Progenitor cell of endocrine pancreas (in vitro differentiated cells): ENCODE measurements at places on chromosomes 1 and 21. TPM values are rescaled to one million over a fixed set of nuclear protein-coding genes. Genes with fewer than 3 reads are reported as not detected.
A peak's percentile ranks its signal among the peaks of the same experiment; 100 is the strongest.

DNA sequence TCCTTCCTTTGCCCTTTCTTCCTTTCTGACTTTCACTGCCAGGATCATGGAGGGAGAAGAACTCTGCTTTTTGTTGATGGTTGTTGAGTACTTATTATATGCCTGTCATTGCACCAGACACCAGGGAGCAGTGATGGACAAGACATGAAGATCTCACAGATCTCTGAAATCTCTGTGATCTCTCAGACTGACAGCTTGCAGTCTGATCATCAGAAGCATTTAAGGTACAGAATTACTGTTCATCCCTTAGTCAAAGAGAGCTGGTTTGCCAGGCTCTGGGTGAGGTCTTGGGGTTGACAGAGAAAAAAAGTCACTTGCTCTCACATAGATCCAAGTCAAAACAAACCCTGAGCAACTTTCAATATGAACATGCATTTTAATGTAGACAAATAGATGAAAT, 299.5 kb upstream of the FMN2 start:
- H3K27ac ChIP-seq = no peak overlapping the region
- no peak for DNase-seq
- no peaks in the 10 kb centered on the region for H3K36me3 ChIP-seq

DNA sequence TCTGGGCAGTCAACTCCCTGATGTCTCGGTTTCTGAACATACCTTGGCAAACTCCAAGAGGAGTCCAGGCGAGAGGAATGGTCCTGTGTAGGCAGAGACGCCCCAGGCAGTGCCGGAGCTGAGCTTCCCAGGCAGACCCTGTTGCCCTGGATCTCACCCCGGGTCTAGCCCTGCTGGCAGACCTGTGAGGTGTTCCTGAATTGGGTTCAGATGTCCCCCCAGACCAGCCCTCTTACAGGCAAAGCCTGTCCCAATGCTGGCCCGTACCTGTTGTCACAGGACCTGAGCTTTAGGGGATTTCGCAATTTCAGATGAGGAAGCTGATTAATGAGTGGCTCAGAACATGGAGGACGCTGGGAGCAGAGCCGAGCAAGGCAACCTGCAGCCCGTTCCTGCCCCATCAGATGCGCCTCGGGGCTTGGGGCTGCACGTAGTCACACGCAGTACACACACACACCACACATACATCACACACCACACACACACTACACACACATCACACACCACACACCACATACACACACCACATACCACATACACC, 38.5 kb upstream of the PDE9A start:
- H3K4me1 ChIP-seq = no peaks in the 10 kb centered on the region
- H3K4me3 ChIP-seq = no peak overlapping the region
- no peak overlapping the region for H3K27ac ChIP-seq
- DNase-seq = no peak
- H3K27me3 ChIP-seq = peaks cover 22% of the 10 kb centered on the region

- H3K36me3 ChIP-seq = no peaks in the 10 kb centered on the region
- no peak overlapping the region for H3K4me3 ChIP-seq
- no peaks in the 10 kb centered on the region for H3K4me1 ChIP-seq
- peaks cover under 1% of the 10 kb centered on the region for H3K27me3 ChIP-seq
- no peak overlapping the region for H3K27ac ChIP-seq
Measured at GRCh38 chr1:20601129-20601825, 12.4 kb downstream of the CDA start.

DNA sequence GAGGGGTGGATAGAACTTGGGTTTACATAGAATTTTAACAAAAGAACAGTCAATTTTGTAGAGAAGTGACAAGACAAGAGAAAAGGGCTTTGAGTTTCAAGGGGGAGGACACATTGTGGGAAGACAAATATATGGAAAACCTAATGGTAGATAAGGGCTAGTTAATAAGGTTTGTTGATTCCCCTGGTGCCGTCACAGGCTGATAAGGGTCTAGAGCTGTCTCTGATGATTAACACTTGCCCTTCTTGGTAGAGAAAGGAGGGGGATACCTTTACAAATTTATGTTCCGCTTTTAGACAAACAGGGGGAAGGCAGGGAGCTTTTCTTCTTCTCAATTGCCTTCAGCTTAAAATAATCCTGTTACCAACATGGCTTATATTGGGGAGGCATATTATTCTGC, 124.3 kb downstream of the ETS2 start:
- H3K27ac ChIP-seq = no peak overlapping the region
- no peak for DNase-seq
- H3K4me1 ChIP-seq = peaks cover 6% of the 10 kb centered on the region
- no peak overlapping the region for H3K4me3 ChIP-seq
- no peaks in the 10 kb centered on the region for H3K36me3 ChIP-seq

GRCh38 chr1:24732186-24732885, 12.9 kb upstream of the CLIC4 start:
- H3K36me3 ChIP-seq = no peaks in the 10 kb centered on the region
- H3K4me1 ChIP-seq = peaks cover 7% of the 10 kb centered on the region
- H3K4me3 ChIP-seq = no peak overlapping the region
- H3K27ac ChIP-seq = no peak overlapping the region

DNA sequence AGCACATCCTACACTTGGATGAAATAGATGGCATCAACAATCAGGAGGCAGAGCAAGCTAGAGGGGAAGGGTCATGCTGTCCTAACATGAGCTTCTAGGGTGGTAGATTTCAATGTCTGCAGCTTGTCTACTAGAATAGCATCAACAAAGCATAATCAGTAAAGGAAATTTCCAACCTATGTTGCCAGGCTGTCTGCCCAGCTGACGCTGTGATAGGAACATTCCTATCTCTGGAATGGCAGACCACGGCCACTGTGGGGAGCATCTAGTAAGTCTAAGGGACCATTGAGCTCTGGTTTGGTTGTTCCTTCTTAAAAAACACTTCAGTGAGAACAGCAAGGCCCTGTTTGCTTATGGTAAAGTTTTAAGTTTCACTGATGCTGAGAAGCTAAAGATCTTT, 206.8 kb downstream of the PAPPA2 start:
- peaks cover 2% of the 10 kb centered on the region for H3K27me3 ChIP-seq
- DNase-seq = no peak
- H3K4me1 ChIP-seq = no peaks in the 10 kb centered on the region
- no peak overlapping the region for H3K4me3 ChIP-seq
- H3K27ac ChIP-seq = no peak overlapping the region
- no peaks in the 10 kb centered on the region for H3K36me3 ChIP-seq

DNA sequence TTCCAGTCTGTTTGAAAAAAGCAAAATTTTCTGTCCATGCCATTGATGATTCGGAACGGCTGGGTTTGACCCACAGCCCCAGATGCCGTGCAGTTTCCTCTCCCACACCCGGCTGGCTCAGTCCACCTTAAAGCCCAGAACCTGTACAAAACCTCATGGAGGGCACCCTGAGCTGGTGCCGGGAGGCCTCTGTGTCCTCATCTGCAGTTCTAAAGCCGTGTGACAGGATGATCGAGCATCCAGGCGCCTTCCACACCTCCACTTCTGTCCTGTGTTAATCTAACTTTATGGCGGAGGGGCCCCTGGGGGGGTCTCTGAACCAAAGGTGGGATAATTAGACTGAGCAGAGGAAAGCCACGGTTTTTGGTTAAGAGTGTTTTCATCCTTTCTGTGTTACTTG, 49.6 kb downstream of the SLC37A1 start:
- H3K27me3 ChIP-seq = no peaks in the 10 kb centered on the region
- H3K4me3 ChIP-seq = no peak overlapping the region
- DNase-seq = no peak
- H3K36me3 ChIP-seq = peaks cover 44% of the 10 kb centered on the region

DNA sequence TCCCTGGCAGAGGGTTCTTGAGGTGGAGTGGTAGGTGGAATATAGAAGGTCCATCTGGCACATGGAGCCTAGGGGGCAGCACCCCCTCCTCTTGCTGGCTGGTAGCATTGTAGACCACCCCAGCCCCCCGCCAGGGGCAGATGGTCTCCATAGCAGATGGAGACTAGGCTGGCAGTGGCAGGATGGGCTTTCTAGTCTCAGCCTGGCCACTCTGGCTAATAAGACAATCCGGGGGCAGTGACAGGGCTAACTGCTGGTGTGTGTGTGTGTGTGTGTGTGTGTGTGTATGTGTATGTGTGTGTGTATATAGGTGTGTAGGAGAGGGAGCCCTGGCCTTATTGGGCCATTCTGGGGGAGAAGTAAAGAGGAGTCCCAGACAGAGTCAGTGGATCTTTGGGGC, 16.1 kb downstream of the UTP11 start:
- no peak for DNase-seq
- no peak overlapping the region for H3K4me3 ChIP-seq
- H3K36me3 ChIP-seq = peaks cover 10% of the 10 kb centered on the region
- H3K27me3 ChIP-seq = no peaks in the 10 kb centered on the region
- H3K4me1 ChIP-seq = peaks cover 20% of the 10 kb centered on the region

GRCh38 chr1:92945748-92946270, 15.5 kb downstream of the DIPK1A start:
- H3K27ac ChIP-seq = no peak overlapping the region
- H3K27me3 ChIP-seq = no peaks in the 10 kb centered on the region
- no peak overlapping the region for H3K4me3 ChIP-seq
- H3K4me1 ChIP-seq = peaks cover 12% of the 10 kb centered on the region

GRCh38 chr1:236421022-236421421, 26.9 kb downstream of the EDARADD start:
- H3K27ac ChIP-seq = no peak overlapping the region

GRCh38 chr1:91502672-91503184, 2.1 kb downstream of the CDC7 start:
- no peak overlapping the region for H3K27ac ChIP-seq
- no peaks in the 10 kb centered on the region for H3K36me3 ChIP-seq
- peak overlapping the region; percentile 15 for H3K4me3 ChIP-seq
- H3K4me1 ChIP-seq = peaks cover 25% of the 10 kb centered on the region
- H3K27me3 ChIP-seq = no peaks in the 10 kb centered on the region
- no peak for DNase-seq

DNA sequence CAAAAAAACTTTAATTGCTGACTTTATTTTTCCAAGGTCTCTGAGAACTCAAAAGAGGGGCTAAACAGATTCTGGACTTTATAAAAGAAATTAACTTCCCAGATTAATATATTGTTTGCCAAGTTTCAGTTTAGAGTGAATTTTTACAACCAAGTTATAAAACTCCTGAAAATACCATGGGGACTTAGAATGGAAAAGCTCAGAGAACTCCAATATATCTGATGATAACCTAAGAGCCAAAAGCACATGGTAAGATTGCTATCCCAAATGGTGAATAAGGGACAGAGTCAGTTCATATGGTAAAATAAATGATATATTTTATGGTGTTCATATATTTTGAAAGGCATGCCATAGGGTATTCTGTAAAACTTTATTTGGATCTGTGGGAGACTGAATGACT, 470.9 kb downstream of the TTLL7 start:
- DNase-seq = no peak
- H3K27ac ChIP-seq = no peak overlapping the region
- H3K27me3 ChIP-seq = no peaks in the 10 kb centered on the region
- H3K4me3 ChIP-seq = no peak overlapping the region
- H3K36me3 ChIP-seq = no peaks in the 10 kb centered on the region

GRCh38 chr1:155086128-155086741, 7.6 kb downstream of the EFNA3 start:
- H3K27ac ChIP-seq = no peak overlapping the region
- peak overlapping the region; percentile 50 for H3K4me3 ChIP-seq
- peak; percentile 84 for DNase-seq

- no peak for DNase-seq
- no peaks in the 10 kb centered on the region for H3K36me3 ChIP-seq
- H3K4me3 ChIP-seq = no peak overlapping the region
- H3K4me1 ChIP-seq = peaks cover 16% of the 10 kb centered on the region
- no peaks in the 10 kb centered on the region for H3K27me3 ChIP-seq
- H3K27ac ChIP-seq = no peak overlapping the region
Measured at GRCh38 chr1:221470000-221470698, 271.7 kb downstream of the DUSP10 start.

GRCh38 chr1:43436371-43436770, 17.4 kb downstream of the HYI start:
- peaks cover 25% of the 10 kb centered on the region for H3K36me3 ChIP-seq
- no peak for DNase-seq
- peak overlapping the region; percentile 6 for H3K27ac ChIP-seq
- no peak overlapping the region for H3K4me3 ChIP-seq

- H3K4me1 ChIP-seq = peaks cover 36% of the 10 kb centered on the region
- no peak for DNase-seq
- no peak overlapping the region for H3K4me3 ChIP-seq
- H3K27ac ChIP-seq = peak overlapping the region; percentile 65
Measured at GRCh38 chr1:167288390-167289074, 67.8 kb downstream of the POU2F1 start.

GRCh38 chr1:29543586-29543985, 307.3 kb downstream of the PTPRU start:
- H3K4me3 ChIP-seq = no peak overlapping the region
- H3K27ac ChIP-seq = no peak overlapping the region
- no peaks in the 10 kb centered on the region for H3K27me3 ChIP-seq

DNA sequence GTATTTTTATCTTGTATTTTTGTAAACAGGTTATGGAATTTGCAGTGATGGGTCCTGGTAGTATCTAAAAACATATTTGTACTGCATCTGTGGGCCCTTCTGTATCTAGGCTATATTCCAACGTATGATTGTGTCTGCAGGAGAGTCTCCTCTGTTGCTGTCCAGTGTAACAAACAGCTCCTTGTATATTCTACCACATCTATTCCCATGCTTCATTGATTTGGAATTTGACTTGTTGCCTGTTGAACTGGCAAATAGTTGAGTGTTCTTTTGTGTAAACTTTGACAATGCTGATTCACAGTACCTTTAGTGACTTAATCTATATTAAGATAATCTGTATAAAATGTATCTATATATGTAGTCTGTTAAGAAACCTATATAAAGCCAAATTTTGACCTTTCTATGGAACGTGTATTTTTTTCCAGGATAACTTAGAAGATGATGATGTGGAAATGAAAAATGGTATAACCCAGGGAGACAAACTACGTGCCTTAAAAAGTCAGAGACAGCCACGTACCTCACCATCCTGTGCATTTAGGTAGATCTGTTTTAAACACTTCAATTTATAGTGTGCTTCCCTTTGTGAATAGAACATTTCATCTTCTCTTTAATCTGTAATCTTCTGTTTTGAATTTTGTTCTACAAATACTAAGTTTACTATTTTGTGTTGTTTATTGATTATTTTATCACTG, 43.4 kb upstream of the GPR88 start:
- H3K36me3 ChIP-seq = peaks cover 27% of the 10 kb centered on the region
- peaks cover 5% of the 10 kb centered on the region for H3K4me1 ChIP-seq
- no peaks in the 10 kb centered on the region for H3K27me3 ChIP-seq
- no peak overlapping the region for H3K4me3 ChIP-seq
- no peak overlapping the region for H3K27ac ChIP-seq

DNA sequence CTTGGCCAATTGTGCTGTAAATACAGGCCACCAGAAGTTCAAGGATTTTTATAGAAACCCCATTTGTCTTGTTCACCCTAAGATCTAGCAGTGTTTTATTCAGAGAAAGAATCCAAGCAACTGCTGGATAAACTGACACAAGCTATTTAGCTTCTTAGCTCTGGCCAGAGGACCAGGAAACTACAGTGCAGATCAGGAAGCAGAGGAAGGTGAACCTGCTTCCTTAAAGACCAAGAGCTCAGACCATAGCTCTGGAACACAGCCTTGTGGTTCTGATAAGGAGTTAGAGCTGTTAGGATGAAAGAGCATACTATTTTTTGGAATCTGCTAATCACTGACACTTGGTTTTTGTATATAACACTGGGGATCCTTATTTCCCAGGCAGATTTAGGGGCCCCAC, 5.2 kb upstream of the CCDC17 start:
- peaks cover 33% of the 10 kb centered on the region for H3K36me3 ChIP-seq
- H3K27ac ChIP-seq = no peak overlapping the region
- no peaks in the 10 kb centered on the region for H3K27me3 ChIP-seq
- DNase-seq = no peak
- no peaks in the 10 kb centered on the region for H3K4me1 ChIP-seq
- H3K4me3 ChIP-seq = no peak overlapping the region

The TMEM200B gene
- 13.3 and 15.0 TPM in 2 replicates for total RNA-seq

The LHX4 gene
- total RNA-seq = 0.55 and 0.62 TPM in 2 replicates

The ORC1 gene
- total RNA-seq = 10.5 and 11.0 TPM in 2 replicates

The CDC14A gene
- 22.5 and 23.3 TPM in 2 replicates for total RNA-seq

The PLPPR4 gene
- total RNA-seq = 0.31 and 0.47 TPM in 2 replicates

The HMCN1 gene
- total RNA-seq = 3.4 and 5.6 TPM in 2 replicates

The PEAR1 gene
- 0.20 TPM in 1 of 2 replicates, not detected in the other for total RNA-seq

The RHBG gene
- total RNA-seq = 0.36 and 0.71 TPM in 2 replicates

The PHLDA3 gene
- total RNA-seq = 21.2 and 31.3 TPM in 2 replicates

The RGS16 gene
- 0.98 and 1.5 TPM in 2 replicates for total RNA-seq
